ENCODE measurements at places on chromosomes 12 and 14. TPM values are rescaled to one million over a fixed set of nuclear protein-coding genes. Genes with fewer than 3 reads are reported as not detected.

Gene OR6C76
- not detected for polyA plus RNA-seq

Gene DTX1
- 2.4 TPM for polyA plus RNA-seq

Gene LYZ
- 24.6 TPM for polyA plus RNA-seq

Gene PTPN21
- 19.1 TPM for polyA plus RNA-seq

Gene SP1
- polyA plus RNA-seq = 25.7 TPM

Gene SIX1
- polyA plus RNA-seq = 0.92 TPM

Gene DAZAP2
- 277 TPM for polyA plus RNA-seq

Gene SLC4A8
- 4.7 TPM for polyA plus RNA-seq

Gene KRT78
- polyA plus RNA-seq = not detected

Gene CDH24
- polyA plus RNA-seq = 5.5 TPM

Gene DCN
- 5,778 TPM for polyA plus RNA-seq

Gene NINJ2
- polyA plus RNA-seq = 0.82 TPM

Gene CLEC9A
- polyA plus RNA-seq = 0.04 TPM

Gene HIF1A
- polyA plus RNA-seq = 41.6 TPM

Gene LHX5
- not detected for polyA plus RNA-seq

Gene CLEC6A
- not detected for polyA plus RNA-seq

Gene TBC1D30
- 1.1 TPM for polyA plus RNA-seq

Gene RAB5B
- polyA plus RNA-seq = 81.7 TPM

All from ovary (tissue), 10 donors.